ENCODE measurements at places on chromosomes 16 and 17. TPM values are rescaled to one million over a fixed set of nuclear protein-coding genes. Genes with fewer than 3 reads are reported as not detected.

ABCC12 gene
- polyA plus RNA-seq, result not detected

SPEM1 gene
- polyA plus RNA-seq, result not detected

EVPLL gene
- not detected for polyA plus RNA-seq

DNAJA3 gene
- polyA plus RNA-seq, result 40.2 TPM

IL21R gene
- polyA plus RNA-seq, result 0.83 TPM

TAT gene
- not detected for polyA plus RNA-seq

SLFN14 gene
- polyA plus RNA-seq, result not detected

ANKS4B gene
- not detected for polyA plus RNA-seq

- no peaks in the 10 kb centered on the region for H3K4me1 ChIP-seq
- H3K27ac ChIP-seq, result no peak overlapping the region
- H3K4me3 ChIP-seq, result no peak overlapping the region
- DNase-seq, result no peak
- H3K36me3 ChIP-seq, result no peaks in the 10 kb centered on the region
Measured at GRCh38 chr16:9438991-9439390, 347.5 kb downstream of the HAPSTR1 start.

DNA sequence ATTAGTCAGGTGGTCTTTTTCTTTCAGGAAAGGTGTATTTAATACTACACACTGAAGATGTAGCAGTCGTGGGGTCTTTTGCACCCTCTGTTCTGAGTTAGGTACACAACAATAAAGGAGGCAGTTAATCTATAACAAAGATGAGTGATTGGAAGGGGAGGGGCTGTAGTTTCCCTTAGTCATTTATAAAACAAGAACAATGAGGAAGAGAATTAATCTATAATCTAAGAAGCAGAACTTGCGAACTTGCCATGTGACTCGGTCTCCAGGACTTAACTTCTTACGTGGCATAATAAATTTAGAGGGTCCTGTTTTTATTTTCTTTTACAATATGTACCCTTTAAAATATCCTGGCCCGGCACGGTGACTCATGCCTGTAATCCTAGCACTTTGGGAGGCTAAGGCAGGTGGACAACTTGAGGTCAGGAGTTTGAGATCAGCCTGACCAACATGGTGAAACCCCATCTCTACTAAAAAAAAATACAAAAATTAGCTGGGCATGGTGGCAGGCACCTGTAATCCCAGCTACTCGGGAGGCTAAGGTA lies 8.6 kb upstream of the APPBP2 start:
- no peak for DNase-seq
- peaks cover 19% of the 10 kb centered on the region for H3K4me1 ChIP-seq
- H3K4me3 ChIP-seq, result no peak overlapping the region
- no peaks in the 10 kb centered on the region for H3K36me3 ChIP-seq
- H3K27me3 ChIP-seq, result no peaks in the 10 kb centered on the region

GRCh38 chr16:80051040-80051439 lies 450.5 kb upstream of the MAF start:
- H3K4me3 ChIP-seq, result no peak overlapping the region
- no peak overlapping the region for H3K27ac ChIP-seq
- H3K4me1 ChIP-seq, result no peaks in the 10 kb centered on the region
- DNase-seq, result no peak
- no peaks in the 10 kb centered on the region for H3K27me3 ChIP-seq
- H3K36me3 ChIP-seq, result no peaks in the 10 kb centered on the region

GRCh38 chr17:9533441-9533840 lies 42.2 kb downstream of the STX8 start:
- no peaks in the 10 kb centered on the region for H3K36me3 ChIP-seq
- no peak overlapping the region for H3K27ac ChIP-seq
- no peak for DNase-seq
- no peaks in the 10 kb centered on the region for H3K27me3 ChIP-seq

- H3K36me3 ChIP-seq, result no peaks in the 10 kb centered on the region
- peaks cover 23% of the 10 kb centered on the region for H3K4me1 ChIP-seq
- H3K27ac ChIP-seq, result peak overlapping the region; percentile 97
- no peak for DNase-seq
Measured at GRCh38 chr16:568401-569258, 1.1 kb upstream of the PIGQ start.

DNA sequence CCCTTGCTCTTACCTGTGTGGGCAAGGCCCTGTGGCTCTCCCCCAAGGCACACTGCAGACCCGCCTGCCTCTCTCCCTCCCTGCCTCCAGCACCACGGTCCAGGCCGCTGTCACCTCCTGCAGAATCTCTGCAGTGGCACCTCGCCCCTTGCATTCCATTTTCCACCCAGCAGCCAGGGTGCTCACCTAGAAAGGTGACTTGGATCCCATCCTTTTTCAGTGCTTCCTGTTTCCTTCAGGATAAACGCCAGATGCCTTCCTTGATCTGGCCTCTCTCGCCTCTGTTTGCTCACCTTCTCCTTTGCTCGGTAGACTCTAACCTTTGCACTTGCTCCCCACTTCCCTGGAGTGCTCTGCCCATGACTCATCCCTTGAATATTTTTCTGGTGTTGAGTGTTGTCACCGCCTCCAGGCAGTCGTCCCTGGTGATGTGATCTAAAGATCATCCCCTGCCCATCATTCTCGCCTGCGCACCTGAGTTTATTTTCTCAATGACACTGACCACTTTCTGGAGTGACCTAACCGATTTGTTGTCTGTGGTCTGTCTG lies 79.2 kb upstream of the LGALS9 start:
- H3K36me3 ChIP-seq, result peaks cover 16% of the 10 kb centered on the region
- no peak overlapping the region for H3K27ac ChIP-seq
- peak; percentile 38 for DNase-seq
- H3K4me1 ChIP-seq, result peaks cover 34% of the 10 kb centered on the region

GRCh38 chr16:5019775-5020174 lies 14.0 kb downstream of the NAGPA start:
- H3K27ac ChIP-seq, result no peak overlapping the region
- no peak for DNase-seq
- peaks cover 15% of the 10 kb centered on the region for H3K27me3 ChIP-seq
- no peaks in the 10 kb centered on the region for H3K36me3 ChIP-seq
- H3K4me1 ChIP-seq, result no peaks in the 10 kb centered on the region
- no peak overlapping the region for H3K4me3 ChIP-seq

- H3K27ac ChIP-seq, result no peak overlapping the region
- no peak for DNase-seq
- H3K4me1 ChIP-seq, result peaks cover 5% of the 10 kb centered on the region
- no peaks in the 10 kb centered on the region for H3K36me3 ChIP-seq
- H3K4me3 ChIP-seq, result no peak overlapping the region
- no peaks in the 10 kb centered on the region for H3K27me3 ChIP-seq
Measured at GRCh38 chr16:67468731-67469130, 12.2 kb downstream of the ATP6V0D1 start.

DNA sequence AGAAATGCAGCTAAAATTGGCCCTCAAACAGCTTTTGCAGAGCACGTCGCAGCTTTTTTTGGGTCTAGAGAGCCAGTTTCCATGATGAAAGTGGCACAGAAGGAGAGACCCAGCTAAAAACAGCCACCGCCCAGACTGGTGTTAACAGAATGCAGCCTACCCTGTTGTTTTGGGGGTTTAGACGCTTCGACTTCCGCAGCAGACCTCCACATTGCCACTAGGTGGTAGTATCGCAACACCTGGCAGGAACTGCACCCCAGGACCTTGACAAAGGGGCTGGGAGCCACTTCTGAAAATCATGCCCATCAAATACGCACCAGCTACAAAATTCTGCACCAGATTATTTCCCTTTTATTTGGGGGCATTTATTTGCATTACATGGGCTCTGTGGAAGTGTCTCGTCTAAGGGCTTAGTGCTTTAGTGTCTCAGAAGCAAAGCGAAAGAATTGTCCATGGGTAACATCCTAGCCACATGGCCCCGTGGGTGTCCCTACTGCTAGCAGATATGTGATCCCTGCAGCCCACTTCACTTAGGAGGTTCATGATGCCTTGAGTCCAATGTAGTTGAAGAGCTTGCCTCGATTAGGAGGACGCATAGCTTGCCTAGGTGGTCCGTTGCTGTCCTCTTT lies 167.1 kb downstream of the HAPSTR1 start:
- no peaks in the 10 kb centered on the region for H3K27me3 ChIP-seq
- no peaks in the 10 kb centered on the region for H3K4me1 ChIP-seq
- H3K4me3 ChIP-seq, result no peak overlapping the region
- H3K36me3 ChIP-seq, result no peaks in the 10 kb centered on the region
- no peak overlapping the region for H3K27ac ChIP-seq
- peak; percentile 1 for DNase-seq

DNA sequence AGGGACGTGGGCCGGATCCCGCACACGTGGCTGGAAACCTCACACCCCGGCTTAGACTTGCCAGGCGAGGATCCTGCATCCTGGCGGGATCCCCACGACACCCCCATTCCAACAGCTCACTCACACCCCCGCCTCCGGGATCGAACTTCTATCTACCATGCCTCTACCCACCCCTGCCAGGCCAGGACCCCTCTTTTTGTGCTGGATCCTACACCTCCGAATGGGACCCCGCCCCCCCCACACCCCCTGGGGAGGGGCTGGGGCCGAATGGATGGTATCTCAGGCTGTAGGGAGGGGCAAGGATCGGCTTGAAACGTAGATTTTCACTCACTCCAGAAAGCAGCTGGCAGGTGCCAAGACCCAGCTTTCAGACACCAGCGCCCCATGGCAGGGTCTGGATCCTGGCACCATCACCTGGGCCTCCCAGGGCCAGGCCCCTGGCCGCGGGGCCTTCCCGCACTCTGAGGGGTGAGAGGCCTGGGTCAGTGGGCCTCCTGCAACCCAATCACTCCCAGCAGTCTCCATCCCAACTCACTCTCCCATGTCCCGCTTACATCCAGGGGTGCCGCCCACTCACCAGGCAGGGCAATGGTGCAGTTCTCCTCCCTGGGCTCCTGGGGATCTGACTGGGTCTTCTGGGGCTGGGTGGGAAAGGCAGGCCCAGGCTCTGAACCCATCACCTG lies 6.7 kb downstream of the PRSS36 start:
- peak overlapping the region; percentile 49 for H3K4me3 ChIP-seq
- H3K4me1 ChIP-seq, result peaks cover 16% of the 10 kb centered on the region
- no peak for DNase-seq

GRCh38 chr17:73773702-73774101 lies 129.5 kb upstream of the SDK2 start:
- H3K27me3 ChIP-seq, result no peaks in the 10 kb centered on the region
- H3K27ac ChIP-seq, result no peak overlapping the region
- no peak for DNase-seq
- no peaks in the 10 kb centered on the region for H3K36me3 ChIP-seq
- no peak overlapping the region for H3K4me3 ChIP-seq

GRCh38 chr16:25996052-25996451 lies 304.3 kb downstream of the HS3ST4 start:
- no peaks in the 10 kb centered on the region for H3K36me3 ChIP-seq
- H3K4me1 ChIP-seq, result no peaks in the 10 kb centered on the region
- no peak for DNase-seq
- no peak overlapping the region for H3K4me3 ChIP-seq
- H3K27ac ChIP-seq, result no peak overlapping the region

- H3K36me3 ChIP-seq, result no peaks in the 10 kb centered on the region
- no peak overlapping the region for H3K4me3 ChIP-seq
- no peak overlapping the region for H3K27ac ChIP-seq
- DNase-seq, result no peak
- no peaks in the 10 kb centered on the region for H3K27me3 ChIP-seq
Measured at GRCh38 chr17:45579529-45580495, 89.3 kb upstream of the PLEKHM1 start.

- no peak for DNase-seq
- no peaks in the 10 kb centered on the region for H3K4me1 ChIP-seq
- H3K36me3 ChIP-seq, result no peaks in the 10 kb centered on the region
- no peak overlapping the region for H3K27ac ChIP-seq
Measured at GRCh38 chr17:65434878-65435277, 126.6 kb downstream of the AXIN2 start.

GRCh38 chr16:66484453-66485213 lies 57.5 kb downstream of the BEAN1 start:
- H3K4me3 ChIP-seq, result no peak overlapping the region
- DNase-seq, result no peak
- peaks cover 11% of the 10 kb centered on the region for H3K4me1 ChIP-seq
- H3K36me3 ChIP-seq, result no peaks in the 10 kb centered on the region
- H3K27me3 ChIP-seq, result no peaks in the 10 kb centered on the region

- H3K36me3 ChIP-seq, result no peaks in the 10 kb centered on the region
- no peaks in the 10 kb centered on the region for H3K27me3 ChIP-seq
- H3K27ac ChIP-seq, result peak overlapping the region; percentile 17
- peak; percentile 69 for DNase-seq
Measured at GRCh38 chr17:12522743-12523183, 142.9 kb upstream of the MYOCD start.

DNA sequence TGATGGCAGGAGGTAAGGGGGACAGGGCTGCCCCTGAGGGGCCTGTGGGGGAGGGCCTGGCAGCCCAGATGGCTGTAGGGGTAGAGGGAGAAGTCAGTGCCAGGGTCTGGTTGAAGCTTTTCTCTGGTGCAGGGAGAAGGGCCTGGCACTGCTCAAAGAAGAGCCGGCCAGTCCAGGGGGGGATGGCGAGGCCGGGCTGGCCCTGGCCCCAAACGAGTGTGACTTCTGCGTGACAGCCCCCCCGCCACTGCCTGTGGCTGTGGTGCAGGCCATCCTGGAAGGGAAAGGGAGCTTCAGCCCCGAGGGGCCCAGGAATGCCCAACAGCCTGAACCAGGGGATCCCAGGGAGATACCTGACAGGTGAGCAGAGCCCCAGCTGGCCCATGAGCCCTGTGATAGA lies 2.8 kb upstream of the NOL3 start:
- H3K4me1 ChIP-seq, result peaks cover 34% of the 10 kb centered on the region
- H3K27ac ChIP-seq, result no peak overlapping the region
- H3K36me3 ChIP-seq, result peaks cover 3% of the 10 kb centered on the region
- no peak overlapping the region for H3K4me3 ChIP-seq
- H3K27me3 ChIP-seq, result peaks cover 24% of the 10 kb centered on the region

DNA sequence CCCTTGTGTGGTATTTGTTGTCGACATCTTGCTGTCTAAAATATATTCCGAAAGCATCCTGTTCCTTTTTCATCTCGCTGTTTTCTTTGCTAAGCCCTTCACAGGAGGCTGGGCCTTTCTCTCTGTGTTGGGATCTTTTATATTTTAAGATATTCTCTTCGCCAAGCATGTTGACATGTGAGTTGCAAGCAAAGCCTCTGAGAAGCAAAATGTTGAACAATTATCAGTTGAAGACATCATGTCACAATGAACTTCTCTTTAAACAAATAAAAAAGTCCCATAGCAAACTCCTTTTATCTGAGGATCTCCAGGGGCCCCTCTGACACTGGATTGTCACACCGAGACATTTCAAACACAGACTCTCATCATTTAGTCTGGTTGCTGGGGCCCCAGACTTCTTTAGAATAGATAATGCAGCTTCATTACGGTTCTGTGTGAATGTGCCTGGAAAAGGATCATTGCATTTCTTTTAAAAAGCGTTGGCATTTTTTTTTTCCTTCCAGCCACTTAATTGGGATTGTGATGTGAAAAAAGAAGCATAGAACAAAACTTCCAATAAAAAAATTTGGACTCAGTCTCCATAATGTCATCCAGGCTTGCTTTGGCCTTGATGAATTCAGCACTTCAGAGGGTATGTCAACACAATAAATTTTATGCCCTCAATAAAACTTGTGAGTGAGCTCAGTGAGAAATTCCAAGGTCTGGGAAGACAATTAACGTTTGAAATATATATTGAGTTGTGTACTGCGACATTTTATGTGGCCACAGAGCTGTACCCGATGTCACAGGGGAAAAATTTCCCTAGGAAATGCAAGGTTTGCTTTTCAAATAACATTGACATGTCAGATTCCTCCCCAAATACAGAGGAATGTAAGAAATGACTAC lies 496.8 kb downstream of the XYLT1 start:
- no peak overlapping the region for H3K4me3 ChIP-seq
- no peaks in the 10 kb centered on the region for H3K36me3 ChIP-seq
- H3K4me1 ChIP-seq, result no peaks in the 10 kb centered on the region
- no peaks in the 10 kb centered on the region for H3K27me3 ChIP-seq
- no peak overlapping the region for H3K27ac ChIP-seq

Measured in IMR-90 (cell line).